ENCODE measurements at places on chromosomes 3 and 15.

DNA sequence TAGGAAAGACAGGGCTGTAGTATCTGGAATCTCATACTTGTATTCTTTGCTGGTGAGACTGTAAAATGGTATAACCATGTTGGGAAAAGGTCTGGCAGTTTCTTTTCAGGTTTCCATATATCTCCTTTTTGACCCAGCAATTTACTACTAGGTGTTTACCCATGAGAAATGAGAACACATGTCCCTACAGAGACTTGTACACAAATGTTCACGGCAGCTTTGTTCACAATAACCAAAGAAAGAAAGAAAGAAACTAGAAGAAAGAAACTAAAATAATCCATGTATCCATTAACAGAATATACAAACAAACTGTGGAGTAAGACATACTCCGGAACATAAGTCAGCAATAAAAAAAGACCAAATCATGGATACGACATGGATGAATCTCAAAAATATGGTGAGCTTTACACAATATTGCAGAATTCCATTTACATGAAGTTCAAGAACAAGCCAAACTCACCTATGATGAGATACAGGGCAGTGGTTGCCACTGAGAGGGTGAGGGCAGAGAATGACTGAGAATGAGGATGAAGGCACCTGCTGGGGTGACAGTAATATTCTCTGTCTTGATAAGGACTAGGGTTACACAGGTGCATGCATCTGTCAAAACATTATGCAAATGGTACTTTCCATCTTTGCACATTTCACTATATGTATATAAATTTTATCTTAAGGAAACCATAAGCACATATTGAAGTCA, 2.7 kb downstream of the RFTN1 start:
- no peak overlapping the region for H3K4me3 ChIP-seq
- peaks cover 26% of the 10 kb centered on the region for H3K27me3 ChIP-seq
- no peak for DNase-seq
- no peak overlapping the region for H3K27ac ChIP-seq

DNA sequence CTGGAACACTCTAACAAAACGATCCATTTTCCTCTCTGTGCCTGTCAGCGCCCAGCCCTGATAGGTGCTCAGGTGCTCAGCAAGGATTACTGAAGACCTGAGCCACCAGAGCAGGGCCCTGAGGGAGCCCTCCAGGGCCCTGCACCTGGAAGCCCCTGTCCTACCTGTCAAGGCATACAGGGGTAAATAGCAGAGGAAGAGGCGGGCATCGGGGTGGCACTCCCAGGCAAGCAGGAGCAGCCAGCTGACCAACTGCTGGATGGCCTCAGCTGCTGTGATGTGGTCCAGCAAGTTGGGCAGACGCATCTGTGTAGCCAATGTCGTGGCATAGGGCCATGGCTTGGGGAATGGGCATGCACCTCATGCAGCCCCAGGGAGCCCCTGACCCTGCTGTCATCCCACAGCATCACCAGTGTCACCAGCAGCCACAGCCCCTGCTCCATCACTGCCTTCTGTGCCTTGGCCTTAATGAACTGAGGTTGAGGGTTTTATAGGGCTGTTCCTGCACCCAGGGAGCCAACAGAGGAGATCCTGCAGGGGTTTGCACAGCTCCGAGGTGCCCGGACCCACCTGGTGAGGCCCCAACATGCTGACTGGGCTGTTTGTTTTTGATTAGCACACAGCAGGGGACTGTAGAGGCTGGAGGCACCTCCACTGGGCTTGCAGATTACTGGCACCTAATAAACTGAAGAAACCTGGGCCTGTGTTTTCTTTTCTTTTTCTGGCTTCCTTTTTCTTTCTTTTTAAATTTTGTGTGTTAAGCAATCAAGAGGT, 7.9 kb upstream of the WDR6 start:
- no peaks in the 10 kb centered on the region for H3K4me1 ChIP-seq
- no peak for DNase-seq
- no peaks in the 10 kb centered on the region for H3K36me3 ChIP-seq

- no peak overlapping the region for H3K27ac ChIP-seq
- H3K27me3 ChIP-seq, result no peaks in the 10 kb centered on the region
- DNase-seq, result no peak
- no peak overlapping the region for H3K4me3 ChIP-seq
Measured at GRCh38 chr15:23787346-23788105, 100.4 kb upstream of the NDN start.

DNA sequence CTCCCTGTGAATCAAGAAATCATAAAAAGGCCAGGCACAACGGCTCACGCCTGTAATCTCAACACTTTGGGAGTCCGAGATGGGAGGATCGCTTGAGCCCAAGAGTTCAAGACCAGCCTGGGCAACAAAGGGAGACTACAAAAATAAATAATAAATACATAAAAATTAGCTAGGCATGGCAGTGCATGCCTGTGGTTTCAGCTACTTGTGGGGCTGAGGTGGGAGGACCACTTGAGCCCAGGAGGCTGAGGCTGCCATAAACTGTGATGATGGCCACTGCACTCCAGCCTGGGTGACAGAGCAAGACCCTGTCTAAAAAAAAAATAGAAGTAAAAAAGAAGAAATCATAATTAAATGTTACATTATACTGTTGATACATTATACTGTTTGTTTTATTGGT, 28.0 kb upstream of the DCUN1D1 start:
- no peak for DNase-seq
- H3K36me3 ChIP-seq, result no peaks in the 10 kb centered on the region
- no peaks in the 10 kb centered on the region for H3K27me3 ChIP-seq
- H3K4me1 ChIP-seq, result no peaks in the 10 kb centered on the region
- H3K27ac ChIP-seq, result no peak overlapping the region

GRCh38 chr3:128763967-128764366, 38.0 kb downstream of the RAB7A start:
- no peak overlapping the region for H3K4me3 ChIP-seq
- peaks cover 9% of the 10 kb centered on the region for H3K4me1 ChIP-seq

DNA sequence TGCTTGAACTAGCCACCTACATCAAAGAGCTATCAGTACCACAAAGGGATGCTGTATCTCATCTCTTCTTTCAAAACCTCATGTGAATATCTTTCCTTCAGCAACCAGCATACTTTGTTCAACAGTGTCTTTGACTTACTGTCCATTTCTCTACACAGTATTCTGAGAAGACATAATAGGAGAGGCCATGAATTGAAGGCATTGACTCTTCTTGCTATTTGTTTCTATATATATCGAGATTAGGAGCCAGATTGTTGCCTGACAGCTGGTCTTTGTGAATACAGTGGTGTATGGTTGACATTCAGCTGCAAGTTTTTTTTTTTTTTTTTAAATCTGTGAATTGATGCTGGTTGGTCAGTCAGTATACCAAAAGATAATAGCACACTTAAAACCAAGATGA, 12.1 kb upstream of the CSRNP1 start:
- H3K4me1 ChIP-seq, result peaks cover 5% of the 10 kb centered on the region
- no peak for DNase-seq
- H3K27ac ChIP-seq, result no peak overlapping the region
- peaks cover 2% of the 10 kb centered on the region for H3K27me3 ChIP-seq

DNA sequence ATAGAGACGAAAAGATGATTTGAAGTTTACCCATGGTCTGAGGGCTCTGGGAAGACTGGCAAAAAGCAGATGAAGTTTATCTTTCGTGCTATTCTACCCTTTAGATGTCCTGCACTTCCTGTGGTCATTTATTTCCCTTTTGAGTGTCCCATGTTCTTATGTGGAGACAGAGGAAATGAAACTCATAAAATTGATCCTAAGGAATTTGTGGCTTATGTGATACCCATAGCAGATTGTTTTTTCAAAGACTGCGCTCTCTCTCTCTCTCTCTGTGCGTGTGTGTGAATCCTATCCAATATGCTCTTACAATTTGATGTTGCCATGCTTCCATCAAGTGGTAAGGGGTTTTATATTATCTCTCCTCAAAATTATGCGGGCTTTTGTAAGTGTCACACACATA, 607.5 kb upstream of the DPPA4 start:
- H3K4me3 ChIP-seq, result no peak overlapping the region
- H3K27me3 ChIP-seq, result no peaks in the 10 kb centered on the region
- H3K36me3 ChIP-seq, result no peaks in the 10 kb centered on the region
- no peak for DNase-seq

DNA sequence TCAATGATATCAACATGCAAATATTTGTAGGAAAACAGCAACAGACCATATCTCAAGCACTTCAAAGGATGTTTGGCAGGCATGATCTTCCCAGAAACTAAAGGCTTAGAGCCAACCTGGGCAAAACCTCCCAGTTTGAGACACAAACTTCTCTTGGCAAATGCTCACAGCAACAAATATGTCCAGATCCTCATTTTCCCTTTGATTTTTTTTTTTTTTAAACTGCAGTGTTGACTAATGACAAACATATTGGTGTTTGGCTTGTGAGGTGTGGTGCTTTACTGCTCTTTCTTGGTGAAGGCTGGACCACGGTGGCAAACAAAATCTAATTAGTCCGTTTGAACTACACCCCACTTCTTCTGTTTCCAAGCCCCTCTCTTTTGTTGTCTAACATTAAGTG, 87.2 kb downstream of the EBLN2 start:
- H3K4me1 ChIP-seq, result peaks cover under 1% of the 10 kb centered on the region
- no peak overlapping the region for H3K27ac ChIP-seq
- no peaks in the 10 kb centered on the region for H3K36me3 ChIP-seq
- no peak overlapping the region for H3K4me3 ChIP-seq
- no peak for DNase-seq

DNA sequence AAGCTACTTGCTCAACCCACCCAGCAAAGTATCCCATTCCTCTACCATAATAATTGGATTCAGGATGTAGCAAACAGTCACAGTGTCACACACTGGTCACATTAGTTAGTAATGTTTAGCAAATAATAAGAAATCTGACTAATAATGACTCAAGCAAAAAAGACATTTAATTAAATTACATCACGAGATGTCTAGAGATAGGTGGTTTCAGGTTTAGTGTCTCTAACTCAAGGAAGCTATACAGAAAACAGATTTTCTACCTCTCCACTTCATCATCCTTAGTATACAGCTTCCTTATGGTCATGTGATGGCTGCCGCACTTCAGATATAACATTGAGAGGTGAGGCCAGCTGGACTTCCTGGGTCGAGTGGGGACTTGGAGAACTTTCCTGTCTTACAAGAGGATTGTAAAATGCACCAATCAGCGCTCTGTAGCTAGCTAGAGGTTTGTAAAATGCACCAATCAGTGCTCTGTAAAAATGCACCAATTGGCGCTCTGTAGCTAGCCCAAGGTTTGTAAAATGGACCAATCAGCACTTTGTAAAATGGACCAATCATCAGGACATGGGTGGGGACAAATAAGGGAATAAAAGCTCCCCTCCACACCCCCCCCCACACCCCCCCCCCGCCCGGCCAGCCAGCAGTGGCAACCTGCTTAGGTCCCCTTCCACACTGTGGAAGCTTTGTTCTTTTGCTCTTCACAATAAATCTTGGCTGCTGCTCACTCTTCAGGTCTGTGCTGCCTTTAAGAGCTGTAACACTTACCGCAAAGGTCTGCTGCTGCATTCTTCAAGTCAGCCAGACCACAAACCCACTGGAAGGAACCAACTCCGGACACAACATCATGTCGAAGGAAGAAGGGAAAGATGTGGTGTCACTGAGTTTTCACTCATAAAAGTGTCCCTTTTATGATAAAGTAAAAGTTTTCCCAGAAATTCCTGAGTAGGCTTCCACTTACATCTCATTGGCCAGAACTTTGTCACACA, 24.9 kb upstream of the ARPIN start:
- no peak overlapping the region for H3K4me3 ChIP-seq
- no peaks in the 10 kb centered on the region for H3K36me3 ChIP-seq
- no peaks in the 10 kb centered on the region for H3K4me1 ChIP-seq
- H3K27ac ChIP-seq, result no peak overlapping the region
- H3K27me3 ChIP-seq, result no peaks in the 10 kb centered on the region

GRCh38 chr3:48129921-48130320, 58.3 kb downstream of the CDC25A start:
- no peaks in the 10 kb centered on the region for H3K36me3 ChIP-seq
- peak; percentile 14 for DNase-seq
- no peaks in the 10 kb centered on the region for H3K27me3 ChIP-seq

DNA sequence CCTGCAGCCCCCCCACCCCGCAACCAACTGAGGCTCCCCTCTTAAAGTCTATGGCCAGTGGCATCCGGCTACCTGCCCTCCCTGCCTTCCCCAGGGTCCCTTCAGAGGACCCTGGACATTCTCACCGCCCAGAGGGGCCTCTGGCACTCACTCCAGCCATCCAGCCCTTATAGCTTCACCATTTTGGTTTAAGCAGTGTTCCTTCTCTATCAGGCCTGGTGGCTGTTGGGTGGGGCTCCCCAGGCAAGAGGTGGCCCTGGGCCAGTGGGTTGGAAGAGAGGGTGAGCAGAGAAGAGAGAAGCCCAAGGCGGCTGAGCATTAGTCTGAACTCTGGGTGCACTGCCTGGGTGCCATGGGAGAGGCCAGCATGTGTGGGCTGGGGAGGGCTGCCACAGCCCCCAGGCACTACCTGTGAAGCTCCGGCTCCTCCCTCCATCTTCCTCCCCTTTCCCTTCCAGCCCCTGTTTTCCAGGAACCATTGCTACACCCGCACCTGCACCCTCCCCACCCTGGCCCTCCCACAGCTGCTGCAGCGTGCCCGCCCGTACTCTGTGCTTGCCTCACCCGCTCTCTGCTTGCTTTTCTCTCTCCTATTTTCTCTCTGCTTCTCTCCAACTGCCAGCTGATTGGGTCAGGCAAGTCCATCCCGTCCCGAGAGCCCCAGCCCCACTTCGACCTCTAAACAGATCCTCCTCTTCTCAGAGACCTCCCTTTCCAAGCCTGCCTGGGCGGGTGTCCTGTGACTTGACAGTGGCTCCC, 168.2 kb downstream of the TBC1D2B start:
- DNase-seq, result no peak
- no peak overlapping the region for H3K4me3 ChIP-seq
- H3K27me3 ChIP-seq, result no peaks in the 10 kb centered on the region
- no peaks in the 10 kb centered on the region for H3K36me3 ChIP-seq
- H3K27ac ChIP-seq, result no peak overlapping the region

GRCh38 chr15:98873441-98874218, 134.0 kb downstream of the PGPEP1L start:
- no peaks in the 10 kb centered on the region for H3K27me3 ChIP-seq
- H3K36me3 ChIP-seq, result peaks cover 4% of the 10 kb centered on the region
- peak; percentile 91 for DNase-seq

GRCh38 chr3:137100326-137100725, 142.5 kb downstream of the IL20RB start:
- H3K27ac ChIP-seq, result no peak overlapping the region
- no peak overlapping the region for H3K4me3 ChIP-seq
- no peak for DNase-seq
- no peaks in the 10 kb centered on the region for H3K36me3 ChIP-seq
- H3K4me1 ChIP-seq, result no peaks in the 10 kb centered on the region

DNA sequence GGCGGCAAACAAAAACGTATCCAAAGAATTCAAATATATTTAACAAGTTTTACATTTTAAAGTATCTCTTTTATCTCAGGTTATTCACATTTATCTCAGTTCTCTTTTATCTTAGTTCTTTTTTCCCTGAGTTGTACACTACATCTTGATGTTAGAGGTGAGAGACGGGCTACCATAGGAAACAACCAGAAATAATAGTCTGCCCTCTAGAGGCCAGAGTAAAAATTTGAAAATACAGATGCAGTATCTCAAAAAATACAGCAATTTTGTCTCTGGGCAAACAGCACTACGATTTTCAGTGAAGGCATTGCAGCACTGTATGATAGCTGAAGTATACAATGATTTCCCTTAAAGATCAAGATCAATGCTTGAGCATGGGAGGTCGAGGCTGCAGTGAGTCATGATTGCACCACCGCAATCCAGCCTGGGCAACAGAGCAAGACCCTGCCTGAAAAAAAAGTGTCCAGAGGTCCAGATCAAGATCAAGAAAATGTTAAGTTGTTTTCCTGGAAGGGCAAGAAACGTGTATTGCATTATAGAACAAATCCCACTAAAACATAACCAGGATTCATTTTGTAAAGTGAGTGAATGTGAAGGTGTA, 82.6 kb upstream of the ATP11B start:
- H3K4me3 ChIP-seq, result no peak overlapping the region
- no peak overlapping the region for H3K27ac ChIP-seq
- no peaks in the 10 kb centered on the region for H3K36me3 ChIP-seq

All from trophoblast cell (in vitro differentiated cells and primary cell).